ENCODE measurements at places on chromosomes 4 and X. TPM values are rescaled to one million over a fixed set of nuclear protein-coding genes. Genes with fewer than 3 reads are reported as not detected.

ADH6 gene
- 0.56 TPM for total RNA-seq

TCP11X2 gene
- total RNA-seq: not detected

CXCL3 gene
- total RNA-seq: 0.77 TPM

ATP6AP2 gene
- total RNA-seq: 80.7 TPM

TCEAL7 gene
- 21.0 TPM for total RNA-seq

GLRA3 gene
- not detected for total RNA-seq

ESX1 gene
- total RNA-seq: not detected

MAP3K15 gene
- total RNA-seq: 0.71 TPM

RAB41 gene
- total RNA-seq: not detected

Measured in ovary (tissue), 10 donors.